ENCODE measurements at places on chromosomes 11 and 22.
A peak's percentile ranks its signal among the peaks of the same experiment; 100 is the strongest.

DNA sequence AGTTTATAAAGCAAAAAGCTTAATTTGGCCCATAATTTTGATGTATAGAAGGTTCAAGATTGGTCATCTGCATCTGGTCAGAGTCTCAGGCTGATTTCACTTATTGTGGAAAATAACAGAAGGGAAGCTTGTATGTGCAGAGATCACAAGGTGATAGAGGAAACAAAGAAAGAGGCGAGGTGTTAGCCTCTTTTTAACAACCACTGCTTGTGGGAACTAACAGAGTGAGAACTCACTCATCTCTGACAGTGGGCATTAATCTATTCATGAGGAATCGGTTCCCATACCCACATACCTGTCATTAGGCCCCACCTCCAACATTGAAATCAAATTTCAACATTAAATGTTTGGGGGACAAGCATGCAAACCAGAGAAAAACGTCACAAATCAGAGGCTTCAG, 250.3 kb downstream of the GRM5 start:
- DNase-seq: no peak

DNA sequence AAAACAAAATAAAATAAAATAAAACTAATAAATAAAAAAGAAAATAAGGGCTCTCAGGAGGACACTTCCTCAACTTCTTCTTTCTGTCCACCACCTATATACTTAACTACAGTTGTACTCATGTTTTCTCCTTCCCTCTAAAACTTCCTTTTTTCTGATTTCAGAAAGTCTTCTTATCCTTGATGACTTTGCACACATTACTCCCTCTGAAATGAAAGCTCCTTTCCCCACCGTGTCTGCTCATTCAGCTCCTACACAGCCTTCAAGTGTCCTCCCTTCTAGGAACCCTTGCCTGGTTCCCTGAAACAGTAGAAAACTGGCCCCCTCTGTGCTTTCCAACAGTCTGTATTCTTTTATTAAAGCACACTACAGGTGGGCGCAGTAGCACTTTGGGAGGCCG, 18.3 kb upstream of the DDX17 start:
- DNase-seq: no peak

DNA sequence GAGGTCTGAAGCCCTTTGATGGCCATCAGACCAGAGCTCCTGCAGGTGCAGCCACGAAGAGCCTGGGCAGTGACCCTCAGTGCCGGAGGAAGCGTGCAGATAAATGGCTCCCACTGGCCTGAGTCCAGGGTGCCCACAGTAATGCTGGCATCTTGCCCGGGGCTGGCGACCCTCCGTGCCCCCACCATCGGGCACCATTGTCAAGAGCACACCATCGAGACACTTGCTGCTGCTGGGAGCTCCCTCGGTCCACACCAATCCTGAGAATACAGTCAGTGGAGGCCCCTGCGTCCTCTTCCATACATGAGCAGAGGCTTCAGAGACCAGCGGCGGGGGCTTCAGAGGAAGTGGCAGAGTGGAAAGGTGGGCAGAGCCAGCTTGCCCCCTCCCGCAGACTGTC, 1448.3 kb downstream of the BRD1 start:
- DNase-seq: no peak

- DNase-seq: no peak
Measured at GRCh38 chr22:19663286-19663815, 51.0 kb upstream of the SEPTIN5 start.

DNA sequence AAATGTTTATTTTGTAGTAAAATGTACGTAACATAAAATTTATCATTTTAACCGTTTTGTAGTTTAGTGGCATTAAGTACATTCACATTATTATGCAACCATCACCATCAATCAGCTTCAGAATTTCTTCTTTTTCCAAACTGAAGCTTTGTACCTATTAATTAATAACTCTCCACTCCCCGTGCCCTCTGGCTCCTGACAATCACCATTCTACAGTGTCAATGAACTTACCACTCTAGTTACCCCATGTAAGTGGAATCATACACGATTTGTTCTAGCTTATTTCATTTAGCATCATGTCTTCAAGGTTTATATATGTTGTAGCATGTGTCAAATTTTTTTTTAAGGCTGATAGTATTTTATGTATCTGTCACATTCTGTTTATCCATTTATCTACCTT, 9.7 kb downstream of the TBCEL start:
- DNase-seq: no peak

GRCh38 chr22:46162285-46162684, 12.0 kb downstream of the PPARA start:
- no peak for DNase-seq

- DNase-seq: no peak
Measured at GRCh38 chr11:64119700-64120099, 46.2 kb downstream of the MACROD1 start.

- DNase-seq: no peak
Measured at GRCh38 chr11:117945047-117945810, 16.0 kb upstream of the TMPRSS13 start.

- DNase-seq: no peak
Measured at GRCh38 chr22:19929586-19930550, 11.7 kb upstream of the COMT start.

DNA sequence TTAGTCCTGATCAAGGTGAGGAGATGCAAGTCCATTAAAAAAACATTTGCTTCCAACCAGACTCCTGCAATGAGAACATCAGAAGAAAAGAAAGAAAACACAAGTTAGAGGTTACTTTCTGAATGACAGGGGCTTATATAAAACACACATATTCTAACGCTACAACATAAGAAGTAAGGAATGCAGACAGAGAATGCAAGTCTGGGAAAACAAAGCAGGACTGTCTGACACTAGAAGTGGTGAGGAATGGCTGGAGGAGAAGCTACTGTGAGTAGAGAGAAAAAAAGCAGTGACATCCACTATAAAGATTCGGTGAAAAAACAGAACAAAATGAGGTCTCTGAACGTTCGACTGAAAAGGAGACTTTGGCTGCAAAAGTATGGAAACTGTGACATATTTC, 12.3 kb downstream of the TMEM216 start:
- DNase-seq: no peak

- DNase-seq: no peak
Measured at GRCh38 chr11:57484141-57484710, 23.9 kb downstream of the RTN4RL2 start.

DNA sequence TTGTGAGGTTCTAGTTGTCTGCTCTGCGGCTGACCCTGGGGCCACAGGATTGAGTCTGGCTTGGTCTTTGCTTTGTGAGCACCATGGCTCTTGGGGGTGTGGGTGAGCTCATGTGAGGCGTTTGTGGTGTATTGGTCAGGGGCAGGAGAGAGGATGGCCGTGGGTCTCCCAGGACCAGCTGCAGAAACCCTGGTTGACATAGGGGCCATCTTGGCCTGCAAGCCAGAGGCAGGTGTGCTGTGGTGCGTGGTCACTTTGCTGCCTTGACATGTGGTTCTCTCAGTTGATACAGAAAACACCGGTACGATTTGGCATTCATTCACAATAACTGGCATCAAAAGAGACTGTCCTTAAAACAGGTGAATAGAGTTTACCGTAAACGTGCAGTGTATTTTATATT, 11.3 kb downstream of the PHRF1 start:
- no peak for DNase-seq

DNA sequence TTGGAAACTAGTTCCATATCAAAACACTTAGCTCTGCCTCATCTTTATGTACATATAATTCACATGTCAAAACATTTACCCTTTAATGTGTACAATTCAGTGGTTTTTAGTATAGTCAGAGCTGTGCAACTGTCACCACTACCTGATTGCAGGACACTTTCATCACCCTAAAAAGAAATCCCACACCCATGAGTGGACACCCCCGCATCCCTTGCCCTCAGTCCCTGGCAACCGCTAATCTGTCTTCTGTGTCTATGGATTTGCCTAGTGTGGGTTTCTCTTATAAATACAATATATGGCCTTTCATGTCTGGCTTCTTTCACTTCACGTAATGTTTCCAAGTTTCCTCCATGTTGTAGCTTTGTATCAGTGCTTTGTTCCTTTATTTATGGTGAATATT, 8.6 kb upstream of the EMID1 start:
- no peak for DNase-seq

GRCh38 chr11:33110083-33110482, 51.2 kb downstream of the CSTF3 start:
- no peak for DNase-seq

GRCh38 chr11:57751176-57751575, 443 bp downstream of the BTBD18 start:
- no peak for DNase-seq

DNA sequence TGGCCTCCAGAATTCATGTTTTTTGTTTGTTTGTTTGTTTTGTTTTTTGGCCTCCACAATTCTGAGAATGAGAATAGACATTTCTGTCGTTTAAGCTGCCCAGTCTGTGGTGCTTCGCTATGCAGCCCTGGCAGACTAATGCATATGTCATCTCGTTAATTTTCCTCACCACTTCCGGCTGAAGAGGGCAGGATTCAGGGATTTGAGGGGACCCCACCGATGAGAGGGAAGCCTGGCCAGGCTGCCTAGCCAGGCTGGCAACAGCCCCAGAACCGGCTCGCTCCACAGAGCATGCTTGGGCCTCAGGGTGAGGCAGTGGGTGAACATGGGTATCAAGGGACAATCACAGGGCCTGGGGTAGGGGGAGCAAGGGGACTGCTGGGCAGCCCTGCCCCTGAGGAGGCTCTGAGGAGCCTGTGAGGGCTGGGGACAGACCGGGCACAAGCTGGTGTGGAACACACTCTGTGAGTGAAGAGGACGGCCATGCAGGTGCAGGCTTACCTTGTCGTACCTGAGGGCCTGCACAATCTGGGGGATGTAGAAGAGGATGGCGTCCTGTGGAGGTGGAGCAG, 47.8 kb upstream of the SERPIND1 start:
- no peak for DNase-seq

GRCh38 chr11:14821031-14821430, 71.0 kb downstream of the CYP2R1 start:
- DNase-seq: no peak

DNA sequence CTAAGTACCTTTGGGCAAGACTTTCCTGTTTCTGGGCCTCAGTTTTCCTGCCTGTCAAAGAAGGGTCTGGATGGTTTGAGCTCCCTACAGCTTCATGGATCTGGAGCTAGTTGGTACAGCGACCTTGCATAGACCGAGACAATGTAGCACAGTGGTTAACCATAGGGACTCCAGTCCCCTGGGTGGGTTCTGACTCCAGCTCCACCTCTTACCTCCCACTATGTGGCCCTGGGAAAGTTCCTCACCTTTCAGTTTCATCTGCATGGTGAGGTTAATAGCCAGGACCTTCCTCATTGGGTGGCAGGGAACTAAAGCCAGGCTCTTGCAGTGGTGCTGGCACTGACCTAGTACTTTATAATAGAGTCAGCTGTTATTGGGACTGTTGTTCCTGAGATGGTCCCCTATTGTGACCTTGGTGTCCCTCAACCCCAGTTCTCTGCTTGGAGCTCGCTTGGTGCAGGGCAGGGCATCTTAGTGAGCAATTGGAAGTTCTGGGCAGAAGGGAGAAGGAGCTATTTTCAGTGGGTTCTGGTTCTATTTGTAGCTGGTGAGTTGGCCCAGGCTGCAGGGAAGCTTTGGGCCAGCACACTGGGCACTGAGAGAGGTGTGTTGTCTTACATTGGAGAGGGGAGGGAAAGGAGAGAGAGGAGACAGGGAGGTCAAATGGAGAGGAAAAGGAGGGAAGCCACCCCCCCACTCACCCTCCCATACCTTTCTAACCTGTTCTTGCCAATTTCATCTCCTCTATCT, 10.7 kb upstream of the MTMR3 start:
- DNase-seq: no peak

DNA sequence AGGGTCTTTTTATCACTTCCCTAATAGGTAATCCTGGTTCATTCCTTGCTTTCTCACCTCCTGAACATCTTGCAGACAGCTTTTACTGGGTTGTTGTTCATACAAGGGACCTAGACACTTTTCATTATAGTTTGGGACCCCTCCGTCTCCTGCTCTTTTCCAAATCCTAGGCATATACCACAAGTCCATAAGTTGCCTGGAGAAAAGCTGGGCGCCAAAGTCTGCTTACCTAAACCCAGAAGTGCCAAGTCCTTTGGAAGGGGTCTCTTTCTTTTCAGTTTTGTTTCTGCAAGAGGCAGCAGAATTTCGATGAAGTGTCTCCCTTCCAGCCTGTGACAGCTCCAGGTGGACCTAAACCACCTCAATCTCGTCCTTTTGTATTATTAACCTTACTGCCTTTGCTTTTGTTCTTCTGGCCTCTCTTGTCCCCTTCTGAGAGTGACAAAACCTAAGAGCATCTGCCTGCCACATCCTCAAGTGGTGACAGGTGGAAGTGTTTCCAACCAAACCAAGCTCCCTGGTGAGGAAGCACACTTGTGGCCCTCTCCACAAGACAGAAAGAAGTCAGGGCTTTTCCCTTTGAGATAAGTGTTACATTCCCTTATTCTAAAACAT, 19.5 kb upstream of the P2RY6 start:
- DNase-seq: no peak

DNA sequence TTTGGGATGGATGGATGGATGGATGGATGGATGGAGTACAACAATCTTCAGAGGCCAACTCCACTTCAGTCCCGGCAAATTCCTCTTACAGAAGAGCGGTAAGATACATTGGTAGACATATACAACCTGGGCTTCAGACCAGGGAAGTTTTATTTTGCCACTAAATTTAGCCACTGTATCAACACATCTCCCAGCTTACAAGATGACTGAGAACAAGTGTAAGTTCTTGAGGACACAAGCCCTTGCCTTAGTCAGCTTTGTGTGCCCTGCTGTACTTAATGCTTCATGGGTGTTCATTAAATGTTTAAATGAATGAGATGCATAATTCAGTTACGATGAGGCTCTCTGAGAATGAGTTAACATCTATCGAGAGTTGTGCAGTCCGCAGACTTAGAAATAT, 127.7 kb downstream of the COMMD9 start:
- no peak for DNase-seq

GRCh38 chr11:61695917-61696316, 15.7 kb downstream of the DAGLA start:
- DNase-seq: peak; percentile 97

DNA sequence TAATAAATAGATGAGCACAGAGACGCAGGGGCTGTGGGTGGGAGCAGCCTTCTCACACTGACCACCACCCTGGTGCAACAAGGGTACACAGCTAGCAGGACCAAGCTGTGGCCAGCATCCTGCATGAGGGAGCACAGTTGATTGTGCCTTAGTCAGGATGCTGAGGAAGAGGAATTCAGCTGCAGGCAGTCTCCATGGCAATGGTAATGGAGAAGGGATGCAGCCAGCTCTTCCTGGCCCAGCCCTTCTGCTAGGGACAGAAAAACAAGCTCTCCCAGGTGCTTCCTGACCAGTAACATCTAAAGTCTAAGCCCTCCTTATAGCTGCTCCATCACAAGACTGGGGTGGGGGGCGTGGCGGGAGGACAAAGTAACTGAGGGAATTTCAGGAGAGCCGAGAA, 363.5 kb downstream of the BUD13 start:
- DNase-seq: no peak

GRCh38 chr11:79170321-79170720, 270.5 kb downstream of the TENM4 start:
- DNase-seq: no peak
